NCI-H1694 (cell line): ENCODE measurements at places on chromosomes 3 and 15.

GRCh38 chr15:35260941-35261340 lies 175.8 kb upstream of the NANOGP8 start:
- no peak for DNase-seq

- DNase-seq, result no peak
These were observed 457.0 kb downstream of the PLOD2 start for GRCh38 chr3:145704020-145704419.

GRCh38 chr3:146425341-146425740 lies 44.0 kb downstream of the PLSCR2 start:
- DNase-seq, result no peak

- DNase-seq, result no peak
These were observed 1.1 kb downstream of the RPS17 start for GRCh38 chr15:82538961-82539690.

GRCh38 chr15:29568840-29569532 lies 253.3 kb downstream of the TJP1 start:
- DNase-seq, result no peak

- no peak for DNase-seq
These were observed 9.8 kb downstream of the HTR3C start for GRCh38 chr3:184062637-184063036.

DNA sequence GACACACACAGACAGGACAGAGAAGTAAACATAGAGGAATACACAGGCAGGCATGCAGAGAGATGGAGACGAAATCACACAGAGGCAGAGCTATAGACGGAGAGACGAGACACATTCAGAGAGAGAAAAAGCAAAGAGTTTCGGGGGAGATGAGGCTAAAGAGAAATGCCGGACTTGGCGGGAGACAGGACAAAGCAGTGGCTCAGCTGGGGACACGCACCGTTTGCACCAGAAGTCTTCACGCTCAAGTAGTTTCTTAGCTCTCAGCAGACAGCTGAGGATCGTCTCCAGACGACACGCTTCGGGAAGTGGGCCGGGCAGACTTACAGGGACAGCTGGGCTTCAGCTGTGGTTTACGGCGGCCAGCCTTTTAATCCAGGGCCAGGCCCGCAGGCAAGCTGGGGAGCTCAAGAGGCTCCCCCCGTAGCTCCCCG lies 56.2 kb upstream of the DLG1 start:
- DNase-seq, result no peak

- no peak for DNase-seq
These were observed 5.5 kb downstream of the MELTF start for GRCh38 chr3:197023998-197024651.

- DNase-seq, result no peak
These were observed 18.4 kb upstream of the RAD18 start for GRCh38 chr3:8981700-8982099.

GRCh38 chr3:88996691-88997090 lies 110.7 kb upstream of the EPHA3 start:
- DNase-seq, result no peak

- DNase-seq, result no peak
These were observed at the start of gene ABHD17C for GRCh38 chr15:80695099-80695910. TSS of gene ABHD17C (plus strand) at chr15:80695310. CDS start at chr15:80695430, 120 bp downstream.

- DNase-seq, result no peak
These were observed 47.9 kb upstream of the TRAK1 start for GRCh38 chr3:42043099-42043813.

DNA sequence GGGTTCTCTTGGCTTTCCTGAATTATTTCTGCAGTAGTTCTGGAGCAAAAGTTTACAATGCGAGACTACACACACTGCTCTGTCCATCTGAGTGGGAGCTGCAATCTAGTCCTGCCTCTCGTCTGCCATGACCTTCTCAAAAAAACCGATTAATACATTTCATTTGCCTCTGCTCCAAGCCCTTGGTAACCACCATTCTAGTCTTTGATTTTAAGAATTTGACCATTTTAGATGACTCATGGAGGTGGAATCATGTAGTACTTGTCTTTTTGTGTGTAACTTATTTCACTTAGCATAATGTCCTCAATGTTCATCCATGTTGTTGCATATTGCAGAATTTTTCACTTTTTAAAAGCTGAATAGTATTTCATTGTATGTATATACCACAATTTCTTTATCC lies 356.9 kb downstream of the SV2B start:
- no peak for DNase-seq

GRCh38 chr3:41430886-41431285 lies 231.6 kb downstream of the CTNNB1 start:
- no peak for DNase-seq

- no peak for DNase-seq
These were observed 10.0 kb downstream of the ATP13A3 start for GRCh38 chr3:194476784-194477183.

GRCh38 chr3:79953591-79954101 lies 185.8 kb upstream of the ROBO1 start:
- DNase-seq, result no peak

GRCh38 chr15:61036136-61036535 lies 193.0 kb downstream of the RORA start:
- no peak for DNase-seq

DNA sequence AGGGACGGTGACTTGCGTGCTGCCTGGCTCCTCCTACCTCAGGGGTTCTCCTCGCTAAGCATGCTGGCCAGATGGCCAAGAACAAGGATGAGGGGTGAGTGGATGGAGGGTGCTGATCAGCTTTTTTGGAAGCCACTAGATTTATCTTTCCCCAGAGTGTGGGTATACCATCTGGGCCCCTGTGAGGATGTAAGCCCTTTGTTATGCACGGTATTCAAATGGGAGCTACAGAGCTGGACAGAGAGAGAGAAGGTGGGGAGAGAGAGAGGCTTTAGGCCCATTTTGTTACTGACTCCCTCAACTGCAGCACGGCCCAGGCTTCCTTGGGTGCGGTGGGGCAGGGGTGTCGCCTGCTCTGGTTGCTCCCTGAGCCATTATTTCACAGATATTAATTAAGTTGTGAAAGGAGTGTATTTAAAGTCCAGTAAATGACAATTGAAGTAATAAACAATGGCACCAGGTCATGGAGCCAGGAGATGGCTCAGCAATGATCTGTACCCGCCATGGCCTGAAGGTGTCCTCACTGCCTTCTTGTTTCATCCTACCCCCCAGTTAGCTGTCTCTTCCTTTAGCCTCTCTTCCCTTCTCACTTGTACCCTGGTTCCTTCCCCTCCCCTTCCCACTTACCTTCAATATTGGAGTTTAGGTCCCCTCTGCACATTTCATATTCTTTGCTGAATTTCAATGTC lies 158.0 kb downstream of the CLSTN2 start:
- peak; percentile 43 for DNase-seq

- DNase-seq, result no peak
These were observed 44.0 kb upstream of the EHHADH start for GRCh38 chr3:185297867-185298266.

DNA sequence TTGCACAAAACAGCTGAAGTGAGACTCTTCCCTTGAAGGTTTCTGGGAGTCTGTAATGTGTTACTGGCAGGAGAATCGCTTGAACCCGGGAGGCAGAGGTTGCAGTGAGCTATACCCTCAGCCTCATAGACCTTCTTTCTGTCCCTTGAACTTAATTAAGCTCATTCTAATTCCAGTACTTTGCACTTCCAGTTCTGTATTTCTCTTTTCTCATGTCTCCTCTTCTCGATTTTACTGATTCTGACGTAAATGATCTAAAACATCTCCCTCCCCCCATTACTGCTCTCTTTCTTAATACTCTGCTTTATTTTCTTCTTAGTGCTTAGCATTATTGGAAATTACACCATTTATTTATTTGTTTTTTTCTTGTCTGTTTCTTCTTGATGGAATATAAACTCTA lies 165.4 kb upstream of the P2RY1 start:
- DNase-seq, result no peak

DNA sequence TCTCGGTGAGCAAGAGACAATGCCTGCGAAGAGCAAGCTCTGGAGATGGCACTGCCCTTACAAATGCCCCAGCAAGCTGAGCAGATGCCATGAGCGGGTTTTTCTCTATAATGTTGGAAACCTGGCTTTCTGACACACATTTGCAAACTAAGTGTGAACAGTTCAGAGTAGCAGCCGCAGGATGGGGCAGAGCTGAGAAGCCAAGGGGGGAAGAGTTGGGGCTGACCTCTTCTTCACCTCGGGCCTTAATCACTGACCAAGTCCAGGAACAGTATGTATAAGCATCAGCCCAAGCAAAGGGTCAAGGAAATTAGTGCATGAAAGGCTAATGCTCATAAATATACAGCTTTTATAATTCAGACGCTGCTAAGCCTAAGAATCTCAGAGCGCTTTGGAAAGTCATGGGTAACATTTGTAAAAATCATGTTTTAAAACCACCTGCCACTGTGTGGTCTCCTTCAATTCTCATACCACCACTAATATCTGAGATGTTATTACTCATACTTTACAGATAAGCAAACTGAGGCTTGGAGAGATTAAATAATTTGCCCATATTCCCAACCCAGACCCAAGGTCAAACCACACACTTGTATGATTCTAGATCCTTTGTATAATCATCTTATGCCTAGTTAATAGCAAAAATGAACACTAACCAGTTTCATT lies 603.4 kb downstream of the FOXP1 start:
- no peak for DNase-seq

- DNase-seq, result no peak
These were observed 25.9 kb upstream of the GP9 start for GRCh38 chr3:129034642-129035041.

DNA sequence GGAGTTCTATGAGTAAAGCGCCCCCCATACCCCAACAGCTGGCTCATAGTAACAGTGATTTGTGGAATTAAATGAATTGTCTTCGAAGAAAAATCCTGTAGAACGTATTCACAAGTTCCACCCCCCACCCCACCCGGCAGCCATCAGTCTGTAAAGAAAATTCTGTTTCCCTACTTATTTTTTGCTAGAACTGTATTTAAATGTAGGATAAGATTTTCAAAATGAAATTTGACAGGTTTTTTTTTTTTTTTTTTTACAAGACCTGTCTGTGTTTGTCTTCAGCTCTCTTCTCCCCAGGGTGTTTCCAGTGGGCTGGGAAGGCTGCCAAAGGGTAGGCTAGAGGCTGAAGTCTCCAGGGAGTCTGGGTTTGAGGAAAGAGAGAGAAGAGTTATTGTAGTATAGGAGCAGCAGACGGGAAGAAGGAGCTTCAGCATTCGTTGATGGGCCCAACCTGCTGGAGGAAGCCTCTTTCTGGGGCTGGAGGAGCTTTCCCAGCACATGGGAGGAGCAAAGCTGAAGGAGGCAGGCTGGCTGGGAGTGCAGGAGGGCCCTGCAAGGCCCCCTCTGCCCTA lies 130.6 kb upstream of the SEMA6D start:
- DNase-seq, result peak; percentile 11

DNA sequence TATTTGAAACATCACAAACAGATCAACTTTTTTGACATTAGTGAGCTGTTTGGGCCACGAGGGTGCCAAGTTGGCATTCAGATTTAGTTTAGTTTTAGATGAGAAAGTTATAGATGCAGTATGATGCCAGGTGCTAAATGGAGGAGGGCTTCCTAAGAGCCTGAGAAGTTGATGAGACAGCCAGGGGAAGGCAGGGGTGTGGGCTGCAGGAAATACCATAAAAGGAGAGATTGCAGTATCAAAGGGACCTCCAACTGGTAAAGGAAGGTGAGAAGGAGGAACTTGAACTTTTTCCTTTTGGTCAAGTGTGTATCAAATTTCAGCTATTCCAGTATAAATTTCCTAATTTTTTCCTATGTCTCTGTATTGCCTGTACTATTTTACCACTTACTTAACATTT lies 2.0 kb upstream of the TNIK start:
- no peak for DNase-seq

DNA sequence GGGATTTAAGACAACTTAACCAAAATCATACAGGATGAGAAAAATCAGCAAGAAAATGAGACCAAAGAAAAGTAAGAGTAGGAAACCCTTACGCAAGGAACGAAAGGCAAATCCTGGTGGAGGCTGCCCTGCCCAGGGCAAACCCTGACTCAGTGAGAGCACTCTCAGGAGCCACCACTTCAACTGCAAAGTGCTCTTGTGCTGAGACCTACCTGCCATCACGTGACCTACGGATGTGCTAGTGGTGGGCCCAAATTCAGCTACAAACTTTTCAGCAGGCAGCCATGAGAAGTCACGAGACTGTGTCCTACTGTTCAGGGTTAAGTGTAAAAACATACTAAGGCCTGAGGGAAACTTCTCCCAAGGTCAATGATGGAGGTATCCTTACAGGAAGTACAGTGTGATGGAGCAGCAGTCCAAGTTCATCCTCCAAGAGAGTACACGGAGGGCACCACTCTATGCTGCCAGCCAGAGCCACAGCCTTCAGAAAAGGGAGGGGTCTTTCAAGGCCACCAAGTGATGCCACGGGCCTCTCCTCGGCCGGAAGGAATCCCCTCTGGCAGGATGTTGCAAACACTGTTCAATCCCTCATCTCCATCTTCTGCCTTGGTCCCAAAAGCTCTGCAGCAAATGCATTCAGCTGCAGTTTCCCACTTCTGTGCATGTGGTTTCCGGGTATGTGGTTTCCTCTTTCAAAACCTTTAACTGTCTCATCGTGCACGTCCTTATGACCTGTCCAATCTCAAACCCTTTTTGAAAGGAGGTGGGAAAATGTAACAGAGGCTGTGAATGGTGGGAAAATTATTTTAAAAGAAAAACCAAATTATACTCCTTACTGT lies 9.5 kb downstream of the CHSY1 start:
- DNase-seq, result no peak

- DNase-seq, result no peak
These were observed 57.1 kb upstream of the ETV5 start for GRCh38 chr3:186166036-186166435.

DNA sequence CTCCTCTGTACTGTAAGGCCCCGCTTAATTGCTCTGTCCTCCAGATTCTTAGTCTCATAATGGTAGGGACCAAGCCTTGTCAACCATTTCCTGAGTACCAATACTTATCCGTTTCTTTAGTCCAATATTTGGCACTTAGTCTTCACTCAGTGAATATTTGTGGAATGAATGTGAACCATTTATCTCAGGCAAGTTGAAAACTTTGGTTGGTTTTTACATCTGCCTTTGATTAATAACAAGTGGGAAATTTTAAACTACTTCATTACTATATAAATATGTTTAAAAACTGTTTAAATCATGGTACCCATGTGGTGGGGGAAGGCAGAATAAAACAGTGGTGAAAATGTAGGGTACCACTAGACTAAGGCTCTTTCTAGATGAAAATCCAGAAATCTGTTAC lies 15.2 kb downstream of the CA12 start:
- DNase-seq, result no peak

GRCh38 chr3:45312836-45313493 lies 75.4 kb upstream of the LARS2 start:
- no peak for DNase-seq

DNA sequence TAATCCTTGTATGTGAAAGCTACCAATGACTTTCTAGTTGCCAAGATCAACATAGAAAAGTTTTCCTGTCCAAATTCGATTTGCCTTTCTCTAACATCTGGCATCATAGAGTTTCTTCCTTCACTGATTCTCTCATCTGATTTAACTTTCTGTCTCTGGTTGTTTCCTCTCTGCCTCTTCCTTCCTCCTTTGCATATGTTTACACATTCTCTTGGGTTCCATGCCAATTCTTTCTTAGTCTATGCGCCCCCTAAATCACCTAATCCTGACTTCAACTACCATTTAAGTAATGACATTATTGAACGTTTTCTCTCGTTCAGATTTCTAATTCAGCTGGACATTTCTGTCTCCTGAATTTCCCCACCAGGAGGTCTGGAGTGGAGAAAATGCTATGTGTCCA lies 561.9 kb upstream of the TGFBR2 start:
- DNase-seq, result no peak

- DNase-seq, result no peak
These were observed 37.7 kb downstream of the CHDH start for GRCh38 chr3:53808496-53808895.

- no peak for DNase-seq
These were observed 1.0 kb downstream of the LPP start for GRCh38 chr3:188154809-188155574.

GRCh38 chr3:107315141-107315540 lies 62.1 kb upstream of the CCDC54 start:
- DNase-seq, result no peak
